ENCODE measurements at places on chromosomes 16 and 17. TPM values are rescaled to one million over a fixed set of nuclear protein-coding genes. Genes with fewer than 3 reads are reported as not detected.

GRCh38 chr16:3655396-3656159 lies 1.1 kb downstream of the DNASE1 start:
- H3K4me3 ChIP-seq: no peak overlapping the region
- no peak overlapping the region for H3K27ac ChIP-seq
- H3K4me1 ChIP-seq: peaks cover 4% of the 10 kb centered on the region
- H3K27me3 ChIP-seq: no peaks in the 10 kb centered on the region
- H3K36me3 ChIP-seq: peaks cover 87% of the 10 kb centered on the region

DNA sequence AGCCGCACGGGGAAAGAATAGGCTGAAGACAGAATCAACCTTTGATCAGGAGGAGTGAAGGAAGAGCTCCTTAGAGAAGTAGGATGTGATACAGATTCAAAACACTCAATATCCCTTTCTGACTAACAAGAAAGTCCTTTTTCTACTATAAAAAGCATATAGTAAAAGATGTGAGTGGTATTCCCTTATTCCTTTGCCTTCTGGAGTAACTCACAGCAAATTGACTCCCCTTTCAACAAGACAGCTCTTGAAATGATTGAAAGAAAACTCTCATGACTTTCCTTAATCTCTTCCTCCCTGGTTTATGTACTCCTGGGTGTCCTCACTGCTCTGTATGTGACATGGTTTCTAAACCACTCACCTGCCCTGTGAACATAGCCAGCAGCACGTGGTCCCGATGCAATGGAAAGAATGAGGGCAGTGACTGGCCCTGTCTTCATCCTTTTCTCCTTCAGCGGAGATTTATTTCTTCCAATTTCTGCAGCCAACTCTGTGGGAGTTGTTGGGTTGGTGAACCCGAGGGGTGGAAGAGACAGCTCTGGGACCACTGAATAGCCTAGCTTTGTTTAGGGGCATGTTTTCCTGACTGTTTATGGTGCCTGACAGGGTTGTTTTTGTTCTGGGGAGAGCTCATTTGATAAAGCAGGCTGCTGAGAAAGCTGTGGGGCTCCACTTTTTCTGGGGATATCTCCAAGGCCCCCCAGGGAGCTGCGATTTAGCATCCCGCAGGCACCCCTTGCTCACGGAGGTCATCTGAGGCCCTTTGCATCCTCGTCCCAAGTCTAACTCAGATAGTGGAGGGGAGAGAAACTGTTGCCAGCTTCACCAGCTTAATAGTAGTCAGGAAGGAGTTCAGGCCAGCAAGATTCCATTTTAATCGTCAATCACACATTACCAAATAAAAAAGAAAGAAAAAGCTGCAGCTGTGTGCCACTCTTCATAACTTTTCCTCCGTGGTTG lies 46.7 kb downstream of the MAP2K6 start:
- no peaks in the 10 kb centered on the region for H3K4me1 ChIP-seq
- H3K27me3 ChIP-seq: no peaks in the 10 kb centered on the region
- no peaks in the 10 kb centered on the region for H3K36me3 ChIP-seq
- no peak for DNase-seq

GRCh38 chr17:81376946-81377714 lies 18.1 kb upstream of the BAHCC1 start:
- H3K36me3 ChIP-seq: no peaks in the 10 kb centered on the region
- no peak for DNase-seq

DNA sequence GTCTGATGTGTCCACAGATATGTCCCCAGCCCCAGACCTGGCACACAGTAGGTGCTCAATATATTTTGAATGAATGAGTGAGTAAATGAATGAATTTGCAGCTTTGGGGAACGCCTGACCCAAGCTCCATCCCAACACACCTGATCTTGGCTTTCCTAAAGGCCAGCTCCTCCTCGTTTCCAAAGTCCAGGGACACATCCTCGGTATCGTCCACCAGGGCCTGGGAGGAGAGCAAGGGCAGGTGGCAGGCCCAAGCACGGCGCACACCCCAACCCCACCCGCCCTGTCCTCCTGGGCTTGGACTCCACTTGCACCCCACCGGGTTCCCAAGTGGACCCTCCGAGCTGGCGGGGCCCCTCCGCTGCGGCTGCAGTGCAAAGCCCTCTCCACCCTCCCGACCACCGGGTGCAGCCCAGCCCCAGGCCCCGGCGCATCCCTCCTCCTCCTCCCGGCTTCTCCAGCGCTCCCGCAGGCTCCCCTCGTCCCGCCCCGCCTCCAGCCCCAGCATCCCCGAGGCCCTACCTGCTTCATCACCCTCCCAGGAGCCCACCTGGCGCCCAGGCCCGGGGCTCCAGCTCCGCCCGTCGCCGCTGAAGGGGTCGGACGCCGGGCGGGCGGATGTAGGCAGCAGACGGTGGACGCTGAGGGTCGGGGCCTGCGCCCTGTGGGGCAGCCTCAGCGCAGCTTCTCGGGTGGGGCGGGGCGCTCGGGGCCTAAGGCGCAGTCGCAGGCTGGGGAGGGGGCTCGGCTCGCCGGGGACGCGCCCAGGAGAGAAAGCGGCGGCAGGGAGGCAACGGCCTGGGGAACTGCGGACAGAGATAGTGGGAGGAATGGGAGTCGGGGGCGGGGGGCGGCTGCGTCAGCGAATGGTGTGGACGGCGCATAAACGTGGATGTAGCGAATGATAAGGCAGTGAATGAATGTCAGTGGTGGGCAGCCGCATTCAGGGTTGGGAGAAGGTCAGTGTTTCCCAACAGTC lies at the start of gene TVP23A:
Gene TVP23A, minus strand, starts transcription at position 832 of the 979 bp plus-strand sequence. Its CDS starts 301 bp downstream, at position 531.
- H3K27me3 ChIP-seq: peaks cover 10% of the 10 kb centered on the region
- no peaks in the 10 kb centered on the region for H3K36me3 ChIP-seq
- H3K4me1 ChIP-seq: no peaks in the 10 kb centered on the region
- DNase-seq: no peak
- H3K4me3 ChIP-seq: peak within 1 kb of the TSS; percentile 39
- no peak within 1 kb of the TSS for H3K27ac ChIP-seq

The PTGES3L gene
- not detected for total RNA-seq

The HIGD1B gene
- not detected for total RNA-seq

- H3K4me1 ChIP-seq: no peaks in the 10 kb centered on the region
- H3K4me3 ChIP-seq: no peak overlapping the region
- H3K27ac ChIP-seq: no peak overlapping the region
- no peaks in the 10 kb centered on the region for H3K27me3 ChIP-seq
Measured at GRCh38 chr16:47958726-47959125, 197.1 kb downstream of the ABCC12 start.

DNA sequence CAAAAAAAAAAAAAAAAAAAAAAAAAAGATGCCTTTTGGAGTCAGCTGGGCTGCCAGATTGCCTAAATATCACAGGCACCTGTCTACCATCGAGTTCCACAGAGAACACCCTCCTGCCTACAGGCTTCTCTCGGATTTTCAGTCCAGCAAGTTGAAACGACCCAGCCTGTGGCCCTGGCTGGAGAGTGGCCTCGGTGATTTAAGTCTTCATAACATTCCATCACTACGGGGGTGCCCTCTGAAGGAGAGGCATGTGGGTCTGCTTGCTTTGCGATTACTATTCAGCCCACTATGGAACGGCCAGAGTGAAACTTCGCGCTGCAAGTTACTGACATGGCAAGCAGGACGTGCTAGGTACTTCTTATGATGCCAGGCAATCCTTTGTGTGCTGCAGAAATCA lies 42.8 kb downstream of the MARCHF10 start:
- H3K27ac ChIP-seq: no peak overlapping the region
- H3K4me1 ChIP-seq: no peaks in the 10 kb centered on the region
- no peak overlapping the region for H3K4me3 ChIP-seq
- no peak for DNase-seq

DNA sequence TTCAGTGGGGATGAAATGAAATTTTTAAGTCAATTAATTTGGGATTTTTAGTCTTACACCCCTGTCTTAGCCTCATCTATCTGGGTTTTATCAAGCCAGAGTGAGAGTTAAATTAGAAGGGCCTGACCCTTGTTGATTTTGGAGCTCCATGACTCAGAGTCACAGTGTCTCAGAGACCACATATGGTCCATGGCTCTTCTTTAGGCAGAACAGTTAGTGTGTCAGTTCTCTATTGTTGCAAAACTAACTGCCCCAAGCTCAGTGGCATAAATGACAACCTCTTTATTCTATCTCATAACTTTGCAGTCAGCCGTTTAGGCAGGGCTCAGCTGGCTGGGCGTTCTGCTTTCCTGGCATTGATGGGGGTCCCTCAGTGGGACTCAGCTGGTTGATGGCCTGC lies 44.7 kb downstream of the IRF8 start:
- H3K27ac ChIP-seq: no peak overlapping the region
- H3K4me1 ChIP-seq: no peaks in the 10 kb centered on the region
- H3K4me3 ChIP-seq: no peak overlapping the region
- H3K36me3 ChIP-seq: no peaks in the 10 kb centered on the region
- no peak for DNase-seq

DNA sequence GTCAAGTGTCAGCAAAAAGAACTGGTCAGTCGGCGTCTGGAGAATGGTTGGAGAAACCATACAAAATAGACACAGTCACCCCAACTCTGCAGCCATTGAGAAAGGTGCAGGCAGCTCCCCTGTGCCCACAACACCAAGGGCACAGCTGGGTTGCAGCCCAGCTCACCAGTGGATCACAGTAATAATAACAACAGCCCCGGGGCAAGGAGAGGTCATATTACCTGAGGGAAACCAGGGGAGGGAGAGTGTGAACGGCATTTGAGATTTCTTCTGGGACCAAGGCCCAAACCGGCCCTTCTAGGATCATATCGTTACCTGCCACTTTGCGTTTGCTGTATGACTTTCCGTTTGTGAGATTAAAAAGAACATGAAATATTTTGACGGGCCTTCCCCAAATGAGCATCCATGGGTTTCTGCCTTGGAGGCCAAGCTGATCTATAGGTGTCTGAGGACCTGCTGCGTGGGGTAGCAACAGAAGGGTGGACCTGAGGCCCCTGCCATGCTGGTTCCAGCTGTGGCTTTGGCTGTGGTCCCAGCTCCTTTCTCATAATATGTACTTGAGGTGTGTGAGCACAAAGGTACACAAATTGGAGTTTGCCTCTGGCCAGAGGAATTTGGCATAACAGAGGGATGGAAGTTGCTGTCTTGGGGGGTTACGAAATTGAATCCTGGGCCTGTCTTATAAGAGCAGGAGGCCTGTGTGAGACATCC lies 154.6 kb downstream of the CMIP start:
- no peaks in the 10 kb centered on the region for H3K27me3 ChIP-seq
- peaks cover 6% of the 10 kb centered on the region for H3K4me1 ChIP-seq
- no peak overlapping the region for H3K27ac ChIP-seq
- H3K4me3 ChIP-seq: no peak overlapping the region
- DNase-seq: no peak

DNA sequence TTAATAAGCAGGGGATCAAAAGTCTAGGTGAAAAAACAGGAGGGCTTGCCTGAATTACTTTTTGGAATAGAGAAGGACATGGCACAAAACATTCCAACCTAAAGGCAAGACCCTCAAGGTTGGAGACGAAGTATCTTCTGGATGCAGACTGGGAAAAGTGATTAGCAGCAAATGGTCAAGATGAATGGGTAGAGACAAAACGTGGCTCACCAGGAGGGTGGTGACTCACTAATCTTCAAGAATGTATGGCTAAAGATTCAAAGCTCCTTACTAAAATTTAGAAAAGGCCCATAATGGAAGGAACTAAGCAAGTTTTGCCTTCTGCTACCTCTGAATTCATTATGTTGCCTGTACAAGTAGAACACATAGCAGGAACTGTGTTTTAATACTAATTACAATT lies 469.5 kb upstream of the RBFOX1 start:
- no peaks in the 10 kb centered on the region for H3K36me3 ChIP-seq
- DNase-seq: no peak
- H3K27ac ChIP-seq: no peak overlapping the region

- no peak for DNase-seq
- H3K36me3 ChIP-seq: peaks cover 92% of the 10 kb centered on the region
- H3K27ac ChIP-seq: peak overlapping the region; percentile 19
- no peaks in the 10 kb centered on the region for H3K27me3 ChIP-seq
- no peak overlapping the region for H3K4me3 ChIP-seq
- peaks cover 15% of the 10 kb centered on the region for H3K4me1 ChIP-seq
Measured at GRCh38 chr16:3520841-3521240, 20.0 kb downstream of the CLUAP1 start.

GRCh38 chr16:67857547-67858233 lies 10.2 kb upstream of the CENPT start:
- H3K36me3 ChIP-seq: no peaks in the 10 kb centered on the region
- peaks cover 34% of the 10 kb centered on the region for H3K4me1 ChIP-seq
- peak; percentile 70 for DNase-seq
- H3K27ac ChIP-seq: peak overlapping the region; percentile 85
- H3K27me3 ChIP-seq: no peaks in the 10 kb centered on the region

The UBE2I gene
- 108 TPM for total RNA-seq

DNA sequence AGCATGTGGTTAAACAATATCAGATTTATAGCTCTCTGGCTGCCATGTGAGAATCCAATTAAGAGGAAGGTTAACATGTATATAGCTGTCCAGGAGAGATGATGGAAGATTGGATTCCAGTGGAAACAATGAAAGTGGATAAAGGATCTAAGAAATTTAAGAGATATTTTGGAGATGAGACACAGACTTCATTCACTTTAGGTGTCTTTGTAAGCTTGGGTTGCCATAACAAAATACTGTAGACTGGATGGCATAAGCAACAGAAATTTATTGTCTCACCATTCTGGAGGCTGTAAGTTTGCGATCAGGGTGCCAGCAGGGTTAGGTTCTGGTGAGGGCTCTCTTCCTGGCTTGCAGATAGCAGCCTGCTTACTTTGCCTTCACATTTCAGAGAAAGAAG lies 155.9 kb upstream of the MYOCD start:
- H3K4me3 ChIP-seq: no peak overlapping the region
- H3K4me1 ChIP-seq: no peaks in the 10 kb centered on the region
- DNase-seq: no peak
- H3K36me3 ChIP-seq: no peaks in the 10 kb centered on the region
- H3K27ac ChIP-seq: no peak overlapping the region
- no peaks in the 10 kb centered on the region for H3K27me3 ChIP-seq

- H3K36me3 ChIP-seq: peaks cover 6% of the 10 kb centered on the region
- H3K4me3 ChIP-seq: peak overlapping the region; percentile 16
- H3K27ac ChIP-seq: peak overlapping the region; percentile 89
Measured at GRCh38 chr17:1730326-1731193, 6.1 kb downstream of the WDR81 start.

- no peak overlapping the region for H3K4me3 ChIP-seq
- no peaks in the 10 kb centered on the region for H3K4me1 ChIP-seq
- H3K27me3 ChIP-seq: no peaks in the 10 kb centered on the region
- peaks cover 99% of the 10 kb centered on the region for H3K36me3 ChIP-seq
Measured at GRCh38 chr17:6591599-6592158, 35.3 kb upstream of the PITPNM3 start.

The RIPOR1 gene
- total RNA-seq: 64.1 TPM

GRCh38 chr16:68227850-68228553 lies 7.9 kb downstream of the ESRP2 start:
- peaks cover 9% of the 10 kb centered on the region for H3K4me1 ChIP-seq
- peak overlapping the region; percentile 6 for H3K27ac ChIP-seq
- H3K27me3 ChIP-seq: no peaks in the 10 kb centered on the region
- no peak for DNase-seq

DNA sequence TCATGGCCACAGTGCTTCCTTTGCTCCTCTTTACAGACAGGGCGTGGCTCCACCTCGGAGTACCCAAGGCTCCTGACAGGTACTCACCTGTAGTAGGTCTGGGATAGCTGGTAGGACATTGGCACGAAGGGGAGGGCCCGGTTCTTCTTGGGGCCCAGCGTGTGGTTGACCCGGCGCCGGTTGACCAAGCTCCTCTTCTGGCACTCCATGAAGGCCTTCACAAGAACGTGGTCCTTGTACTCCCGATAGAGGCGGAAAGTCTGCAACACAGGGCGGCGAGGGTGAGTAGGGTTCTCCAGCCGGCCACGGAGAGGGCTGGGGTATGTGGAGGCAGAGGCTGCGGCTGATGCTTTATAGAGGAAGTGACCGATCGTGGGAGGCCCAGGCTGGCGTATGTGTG lies 69.7 kb downstream of the IL21R start:
- H3K36me3 ChIP-seq: peaks cover 5% of the 10 kb centered on the region
- no peak overlapping the region for H3K27ac ChIP-seq
- H3K27me3 ChIP-seq: no peaks in the 10 kb centered on the region
- no peak overlapping the region for H3K4me3 ChIP-seq

Measured in tibial nerve (tissue), 4 donors.